Large intestine (tissue), 12 donors: ENCODE measurements at places on chromosomes 3 and 15.

DNA sequence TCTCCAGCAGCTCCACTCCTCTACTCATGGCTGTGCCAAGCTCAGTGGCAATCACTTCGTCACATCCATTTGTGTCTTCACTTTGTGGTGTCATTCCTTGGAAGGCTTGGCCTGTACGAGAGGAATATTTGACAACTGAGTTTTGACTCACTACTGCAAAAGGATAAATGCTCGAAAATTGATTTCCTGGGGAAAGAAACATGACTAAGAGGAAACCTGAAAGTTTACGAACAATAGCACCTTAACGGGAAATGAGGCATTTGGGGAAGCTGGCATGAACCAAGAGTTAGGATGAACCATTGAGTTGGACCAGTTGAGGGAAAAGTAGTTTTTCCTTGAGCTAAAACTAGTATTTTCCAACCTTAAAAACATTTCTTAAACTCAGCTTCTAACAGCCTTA is 74.2 kb upstream of the ABHD17C start:
- DNase-seq = no peak

DNA sequence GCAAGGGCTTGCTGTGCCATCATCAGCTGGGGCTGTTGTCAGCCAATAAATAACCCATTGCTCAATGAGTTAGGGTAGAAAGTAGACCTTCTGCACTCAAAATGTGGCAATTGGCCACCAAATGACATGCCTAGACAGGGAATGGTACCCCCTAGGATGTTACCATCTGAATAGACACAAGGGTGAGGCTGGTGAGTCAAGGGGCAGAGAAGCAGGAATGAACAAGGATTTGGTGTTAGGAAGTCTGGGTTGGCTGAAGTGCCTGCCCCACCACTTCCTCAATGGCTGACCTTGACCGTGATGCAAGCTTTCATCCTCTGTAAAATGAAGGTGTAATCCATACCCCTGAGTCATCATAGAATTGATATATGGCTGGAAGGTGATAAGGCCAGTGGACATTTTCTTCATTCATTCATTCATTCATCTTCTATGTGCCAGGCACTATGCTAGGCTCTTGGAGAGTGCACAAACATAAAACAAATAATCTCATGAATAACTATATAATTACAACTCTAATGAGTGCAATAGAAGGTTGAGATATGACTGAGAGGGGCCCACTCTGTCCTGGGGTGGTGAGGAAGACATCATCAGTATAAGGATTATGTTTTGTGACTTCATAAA is 4.4 kb upstream of the CA12 start:
- no peak for DNase-seq

- DNase-seq = peak; percentile 81
Observed at GRCh38 chr15:69143756-69144436, 16.5 kb upstream of the GLCE start.

GRCh38 chr3:46811615-46812236 is 51.5 kb downstream of the MYL3 start:
- DNase-seq = peak; percentile 75

DNA sequence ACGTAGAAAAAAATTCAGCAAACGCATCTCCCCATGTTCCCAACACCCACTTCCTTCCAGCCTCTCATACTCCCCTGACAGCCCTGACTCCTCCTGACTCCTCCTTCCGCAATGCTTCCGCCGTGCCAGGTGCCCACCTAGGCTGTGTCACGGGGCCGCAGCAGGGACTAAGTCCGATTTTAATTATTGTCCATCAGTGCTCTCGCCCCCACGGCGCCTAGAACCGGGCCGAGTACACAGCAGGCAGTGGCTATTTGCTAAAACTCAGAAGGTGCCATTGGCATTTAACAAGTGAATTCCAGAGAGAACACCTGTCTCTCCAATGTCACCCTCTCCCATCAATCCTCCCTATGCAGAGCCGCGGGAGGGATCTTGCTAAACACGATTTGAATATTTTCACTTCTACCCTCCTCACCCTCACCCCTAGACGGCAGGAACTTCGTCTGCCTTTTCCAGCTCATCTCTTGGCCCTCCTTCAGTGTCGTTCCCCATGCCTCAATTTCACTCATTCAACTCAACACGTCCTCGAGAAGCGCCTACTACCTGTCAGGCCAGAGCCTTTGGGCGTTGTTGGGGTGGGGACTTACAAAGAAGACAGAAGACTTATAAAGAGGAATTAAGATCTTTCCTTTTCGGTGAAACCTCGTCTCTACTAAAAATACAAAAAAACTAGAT is 11.5 kb upstream of the SHF start:
- DNase-seq = peak; percentile 67

GRCh38 chr3:50515565-50516439 is 12.4 kb upstream of the CACNA2D2 start:
- peak; percentile 97 for DNase-seq

DNA sequence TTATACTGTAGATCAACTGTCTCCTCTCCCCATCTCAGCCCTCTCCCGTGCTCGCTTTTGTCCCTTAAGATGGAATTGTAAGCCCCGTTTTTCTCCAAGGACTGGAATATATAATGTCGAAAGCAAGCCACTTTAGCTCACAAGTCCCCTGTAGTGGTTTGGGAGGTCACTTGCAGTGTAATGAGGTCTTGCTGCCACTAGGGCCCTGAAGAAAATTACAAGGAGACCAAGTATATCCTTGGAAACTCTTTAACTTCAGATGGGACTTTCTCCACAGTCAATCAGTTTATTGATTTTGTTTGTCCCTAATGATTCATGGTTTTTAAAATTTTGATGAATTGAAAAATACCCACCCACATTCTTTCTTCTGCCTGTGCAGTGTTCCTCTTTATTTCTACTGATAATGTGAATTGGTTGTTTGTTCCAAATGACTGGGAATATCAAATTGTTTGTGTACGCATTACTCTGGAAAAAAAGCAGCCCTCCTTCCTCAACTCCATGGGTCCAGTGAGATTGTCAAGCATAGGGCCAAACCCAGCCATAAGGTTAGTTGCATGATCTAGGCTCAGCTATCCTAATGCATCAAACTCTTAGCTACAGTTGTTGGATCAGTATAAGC is 294.8 kb downstream of the MCTP2 start:
- no peak for DNase-seq

DNA sequence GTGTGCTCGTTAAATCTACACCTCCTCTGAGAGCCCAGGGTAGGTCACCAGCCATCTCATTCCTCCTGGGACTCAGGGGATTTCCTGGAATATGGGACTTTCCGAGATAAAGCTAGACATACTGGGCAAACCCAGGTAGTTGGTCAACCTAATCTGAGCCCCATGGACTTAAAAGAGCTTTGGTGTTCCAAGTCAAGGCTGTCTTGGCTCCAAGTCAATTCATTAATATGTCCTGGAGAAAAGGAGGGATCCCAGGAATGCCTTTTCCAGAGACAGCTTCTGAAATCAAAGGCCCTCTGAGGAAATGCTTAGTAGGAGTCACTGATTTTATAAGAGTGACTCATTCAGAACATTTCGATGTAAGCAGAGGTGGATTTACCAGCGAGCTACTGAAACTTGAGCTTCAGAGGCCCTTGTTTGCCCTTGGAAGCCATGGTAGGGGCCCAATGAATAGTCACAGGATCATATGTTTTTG is 137.3 kb upstream of the UBE2E1 start:
- no peak for DNase-seq

DNA sequence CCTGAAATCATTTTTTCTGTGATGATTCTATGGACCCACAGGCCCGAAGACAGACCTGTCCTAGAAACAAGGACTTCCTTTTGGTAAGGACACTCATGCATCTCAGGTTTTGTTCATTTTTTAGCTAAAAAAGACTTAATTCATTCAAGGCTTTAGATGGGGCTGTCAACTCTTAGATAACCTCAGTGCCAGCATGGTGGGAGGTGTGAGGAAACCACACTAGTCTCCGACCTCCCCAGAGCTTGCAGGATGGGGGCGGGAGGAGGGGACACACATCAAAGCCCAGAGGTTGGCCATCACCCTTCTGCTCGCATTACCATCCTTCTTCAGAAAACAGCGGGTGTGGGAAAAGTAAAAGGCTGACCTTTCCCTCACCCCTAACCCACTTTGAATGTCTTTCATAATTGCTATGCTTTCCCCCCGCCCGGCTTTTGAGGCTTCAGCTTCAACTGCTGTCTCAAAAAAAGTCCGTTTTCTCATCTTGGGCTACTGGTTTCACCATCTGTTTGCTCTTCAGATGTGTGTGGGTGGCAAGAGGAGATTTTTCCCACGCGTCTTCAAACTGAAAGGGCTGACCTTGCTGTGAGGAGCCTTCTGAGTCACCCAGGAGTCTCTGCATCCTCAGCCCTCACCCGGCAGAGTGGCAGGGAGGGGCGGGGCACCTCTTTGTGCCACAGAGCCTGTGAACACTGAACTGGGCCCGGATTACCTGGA is 27.6 kb upstream of the CXCR6 start:
- DNase-seq = peak; percentile 14

- DNase-seq = no peak
Observed at GRCh38 chr3:186352369-186352768, 9.7 kb downstream of the DGKG start.

- no peak for DNase-seq
Observed at GRCh38 chr3:182325213-182325950, 467.9 kb upstream of the ATP11B start.

DNA sequence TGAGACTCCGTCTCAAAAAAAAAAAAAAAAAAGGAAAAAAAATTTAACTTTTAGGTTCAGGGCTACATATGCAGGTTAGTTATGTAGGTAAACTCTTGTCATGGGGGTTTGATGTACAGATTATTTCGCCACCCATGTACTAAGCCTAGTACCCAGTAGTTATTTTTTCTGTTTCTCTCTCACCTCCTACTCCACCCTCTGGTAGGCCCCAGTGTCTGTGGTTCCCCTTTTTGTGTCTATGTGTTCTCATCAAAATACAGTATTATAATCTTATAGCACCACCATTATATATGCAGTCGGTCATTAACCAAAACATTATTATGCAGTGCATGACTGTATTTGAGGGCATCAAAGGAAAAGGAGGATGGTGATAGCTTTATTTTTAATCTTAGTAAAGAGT is 47.3 kb downstream of the CHP1 start:
- DNase-seq = no peak

- DNase-seq = no peak
Observed at GRCh38 chr15:25863968-25864580, 947 bp upstream of the ATP10A start.

- DNase-seq = no peak
Observed at GRCh38 chr3:411226-411625, 214.7 kb downstream of the CHL1 start.

DNA sequence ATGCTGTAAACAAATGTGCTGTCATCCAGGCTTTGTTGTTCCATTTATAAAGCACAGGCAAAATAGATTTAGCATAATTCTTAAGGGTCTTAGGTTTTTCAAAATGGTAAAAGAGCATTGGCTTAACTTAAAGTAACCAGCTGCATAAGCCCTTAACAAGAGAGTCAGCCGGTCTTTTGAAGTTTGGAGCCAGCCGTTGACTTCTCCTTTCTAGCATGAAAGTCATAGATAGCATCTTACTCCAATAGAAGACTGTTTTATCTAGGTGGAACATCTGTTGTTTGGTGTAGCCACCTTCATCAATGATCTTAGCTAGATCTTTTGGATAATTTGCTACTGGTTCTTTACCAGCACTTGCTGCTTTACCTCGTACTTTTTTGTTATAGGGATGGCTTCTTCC is 297.5 kb upstream of the DCBLD2 start:
- no peak for DNase-seq

- peak; percentile 49 for DNase-seq
Observed at GRCh38 chr15:77634266-77634962, 1.7 kb upstream of the LINGO1 start.

- no peak for DNase-seq
Observed at GRCh38 chr15:42772144-42772543, 35.2 kb upstream of the CDAN1 start.

DNA sequence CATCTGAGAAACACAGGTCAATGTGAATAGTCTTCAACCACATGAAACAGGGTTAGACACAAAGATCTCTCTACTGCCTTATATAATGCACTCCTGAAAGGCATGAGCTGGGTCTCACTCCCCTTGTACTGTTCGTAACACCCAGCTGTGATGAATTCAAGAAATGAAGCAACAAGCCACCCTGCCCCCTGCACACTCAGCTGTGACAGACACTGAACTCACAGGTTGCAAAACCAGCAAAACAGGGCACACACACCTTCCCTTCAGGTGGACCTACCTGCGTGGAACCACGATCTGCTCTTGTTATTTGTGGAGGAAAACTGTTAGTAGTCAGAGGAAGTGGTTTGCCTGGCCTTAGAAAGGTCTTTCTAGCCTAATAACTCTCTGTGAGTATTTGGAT is 64.5 kb downstream of the CERS3 start:
- no peak for DNase-seq
